Head of caudate nucleus (tissue), 42 donors: ENCODE measurements at places on chromosomes 12 and 14.

DNA sequence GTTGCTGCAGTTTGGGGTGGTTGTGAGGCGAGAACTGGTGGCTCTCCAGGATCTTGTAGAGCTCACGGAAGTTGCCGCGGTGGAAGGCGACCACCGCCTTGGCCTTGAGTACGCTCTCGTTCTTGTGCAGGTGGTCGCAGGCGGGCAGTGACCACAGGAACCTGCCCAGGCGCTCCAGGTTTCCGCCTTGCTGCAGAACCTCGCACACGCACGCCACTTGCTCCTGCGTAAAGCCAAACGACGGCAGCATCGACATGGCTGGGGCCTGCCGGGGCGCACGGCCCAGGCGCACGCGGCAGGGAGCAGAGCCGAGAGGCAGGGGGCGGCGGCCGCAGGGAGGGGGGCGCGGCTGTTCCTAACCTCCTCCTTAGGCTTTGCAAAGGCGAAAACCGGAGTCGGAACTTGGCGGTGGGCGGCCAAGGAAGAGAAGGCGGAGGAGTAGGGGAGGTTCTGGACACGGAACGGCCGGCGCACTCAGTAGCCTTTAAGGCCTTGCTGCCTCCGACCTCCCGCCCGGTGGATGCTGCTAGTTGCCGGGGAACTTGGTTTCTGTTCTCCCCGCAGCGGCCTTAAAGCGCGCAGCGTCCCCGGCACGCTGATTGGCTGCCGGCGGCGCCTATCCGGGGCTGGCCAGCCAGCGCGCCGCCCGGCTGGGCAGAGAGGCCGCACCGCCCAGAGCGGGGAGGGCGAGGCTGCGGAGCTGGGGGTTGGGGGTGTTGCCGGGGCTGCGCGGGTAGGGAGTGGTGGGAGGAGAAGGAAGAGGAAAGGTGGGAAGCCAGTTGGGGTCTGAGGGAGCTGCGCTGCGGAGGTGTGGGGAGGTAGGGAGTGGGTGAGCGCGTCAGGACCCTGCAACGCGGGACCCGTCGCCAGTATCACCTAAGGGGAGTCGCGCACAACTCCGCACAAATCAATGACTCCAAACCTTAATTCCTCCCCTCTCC is at the start of gene SIX1:
Gene SIX1, minus strand, starts transcription at position 544 of the 941 bp plus-strand sequence. Its CDS starts 288 bp downstream, at position 256.
- DNase-seq: peak; percentile 33

DNA sequence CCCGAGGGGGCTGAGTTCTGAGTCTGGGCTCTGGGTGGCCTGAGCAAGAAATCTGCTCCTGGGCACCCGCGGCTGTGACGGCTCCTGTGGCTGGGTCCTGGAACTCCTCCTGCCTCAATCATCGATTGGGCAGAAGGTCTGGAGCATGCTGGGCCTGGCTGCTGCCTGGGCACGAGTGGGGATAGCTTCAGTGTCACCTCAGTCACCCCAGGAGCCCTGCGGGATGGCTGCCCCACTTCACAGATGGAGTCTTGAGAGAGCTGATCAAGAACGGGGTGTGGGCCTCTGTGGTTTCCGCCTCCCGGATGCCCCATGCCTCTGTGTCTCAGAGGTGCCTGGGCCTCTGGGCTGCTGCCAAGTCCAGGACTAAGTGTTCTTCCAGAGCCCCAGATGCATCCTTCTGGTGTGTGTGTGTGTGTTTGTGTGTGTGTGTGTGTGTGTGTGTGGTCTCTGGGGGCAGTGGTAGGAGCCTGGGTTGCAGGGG is 185.6 kb upstream of the C14orf180 start:
- DNase-seq: no peak

- DNase-seq: no peak
Observed at GRCh38 chr12:68479896-68480291, 130.8 kb upstream of the RAP1B start.

DNA sequence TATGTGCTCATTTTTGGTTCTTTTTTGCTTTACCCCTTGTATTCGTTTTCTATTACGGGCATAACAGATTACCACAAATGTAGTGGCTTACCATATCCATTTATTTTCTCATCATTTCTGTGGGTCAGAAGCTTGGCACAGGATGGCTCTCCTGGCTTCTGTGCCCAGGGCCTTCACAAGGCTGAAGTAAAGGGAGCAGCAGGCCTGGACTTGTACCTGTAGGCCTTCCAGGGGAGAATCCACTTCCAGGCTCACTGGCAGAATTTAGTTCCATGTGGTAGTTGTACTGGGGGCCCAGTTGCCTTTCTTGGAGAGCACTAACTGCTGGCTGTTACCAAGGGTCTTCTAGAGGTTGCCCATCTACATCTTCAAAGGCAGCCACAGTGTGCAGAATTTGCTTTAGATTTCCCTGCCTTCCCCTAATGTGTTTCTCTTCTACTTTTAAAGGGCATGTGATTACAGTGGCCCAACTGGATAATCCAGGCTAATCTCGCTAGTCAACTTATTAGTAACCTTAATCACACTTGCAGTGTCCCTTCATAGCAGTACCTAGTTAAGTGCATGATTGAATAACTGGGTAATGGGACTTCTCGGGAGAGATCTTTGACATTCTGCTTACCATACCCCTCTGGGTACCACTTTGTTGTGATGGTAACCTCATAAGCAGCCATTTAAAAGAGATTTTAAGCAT is 67.0 kb downstream of the CRADD start:
- no peak for DNase-seq

- peak; percentile 36 for DNase-seq
Observed at GRCh38 chr14:79332504-79333197, 878.7 kb downstream of the DIO2 start.

DNA sequence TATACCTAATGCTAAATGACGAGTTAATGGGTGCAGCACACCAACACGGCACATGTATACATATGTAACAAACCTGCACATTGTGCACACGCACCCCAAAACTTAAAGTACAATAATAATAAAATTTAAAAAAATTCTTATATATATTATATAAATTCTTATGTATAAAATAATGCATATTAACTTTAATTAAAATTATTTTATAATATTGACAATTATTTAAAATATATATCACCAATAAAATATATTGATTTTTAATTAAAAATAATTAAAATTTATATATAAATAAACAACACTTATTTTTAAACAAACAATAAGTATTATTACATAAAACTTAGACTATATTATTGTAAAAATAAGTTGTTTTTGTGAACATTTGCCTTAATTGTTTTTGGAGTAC is 188.8 kb downstream of the SYT1 start:
- no peak for DNase-seq

DNA sequence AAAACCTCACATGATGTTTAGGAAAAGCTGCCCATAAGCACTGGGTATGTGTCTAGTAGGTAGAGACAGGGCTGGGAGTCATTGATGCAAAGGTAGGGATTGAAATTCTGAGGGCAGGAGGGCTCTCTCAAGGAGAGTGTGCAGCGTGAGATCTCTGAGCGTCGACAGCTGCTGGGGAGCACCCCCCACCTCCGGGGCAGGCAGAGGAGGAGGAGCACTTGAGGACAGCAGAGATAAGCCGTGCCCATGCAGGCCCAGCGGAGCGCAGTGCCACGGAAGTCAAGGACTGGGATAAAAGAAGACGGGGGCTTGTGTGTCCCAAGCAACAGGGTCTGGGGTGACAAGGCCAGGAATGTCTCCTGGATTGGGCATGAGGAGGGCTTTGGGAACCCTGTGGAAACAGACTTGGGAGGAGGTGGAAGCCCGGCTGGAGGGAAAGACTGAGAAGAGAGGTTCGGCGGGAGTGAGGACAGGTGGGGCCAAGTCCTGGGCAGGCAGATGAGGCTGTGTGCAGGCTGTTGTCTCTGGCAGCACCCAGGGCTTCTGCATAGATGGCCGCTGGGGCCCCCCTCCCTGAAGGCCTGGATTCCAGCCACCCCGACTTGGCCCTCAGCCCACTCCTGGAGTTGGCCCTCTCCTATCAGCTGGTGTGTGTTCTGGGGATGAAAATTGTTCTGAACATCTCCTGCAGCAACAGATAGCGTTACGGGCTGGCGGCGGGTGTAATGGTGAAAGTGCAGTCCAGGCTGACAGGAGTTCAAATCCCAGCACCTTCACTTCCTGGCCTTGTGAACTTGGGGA is 1.9 kb downstream of the CACNA2D4 start:
- peak; percentile 67 for DNase-seq

DNA sequence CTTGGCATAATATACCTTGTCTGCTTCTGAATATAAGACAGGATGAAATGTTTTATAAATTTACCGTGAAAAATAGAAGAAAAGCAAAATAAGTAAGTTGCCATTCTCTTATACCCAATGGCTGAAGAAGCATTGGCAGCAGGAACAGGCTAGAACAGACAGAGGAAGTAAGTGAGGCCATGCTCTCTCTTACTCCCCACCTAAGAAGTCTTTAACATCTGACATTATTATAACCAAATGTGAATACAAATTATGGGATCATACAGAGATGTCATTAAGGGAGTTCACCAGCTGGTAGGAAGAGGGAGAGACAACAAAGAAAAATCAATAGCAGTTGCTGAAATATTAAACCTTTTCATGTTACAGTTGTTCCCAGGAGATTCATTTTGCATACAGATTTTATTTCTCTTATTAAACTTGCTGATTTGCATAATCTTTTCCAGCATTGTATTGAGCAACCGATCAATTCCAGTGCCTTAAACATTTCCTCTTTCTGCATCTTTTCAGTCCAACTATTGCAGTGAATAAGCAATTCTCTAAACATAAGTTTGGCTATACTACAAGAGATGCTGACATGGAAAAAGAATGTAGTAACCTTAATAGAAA is 270.6 kb downstream of the SLC6A15 start:
- DNase-seq: no peak

DNA sequence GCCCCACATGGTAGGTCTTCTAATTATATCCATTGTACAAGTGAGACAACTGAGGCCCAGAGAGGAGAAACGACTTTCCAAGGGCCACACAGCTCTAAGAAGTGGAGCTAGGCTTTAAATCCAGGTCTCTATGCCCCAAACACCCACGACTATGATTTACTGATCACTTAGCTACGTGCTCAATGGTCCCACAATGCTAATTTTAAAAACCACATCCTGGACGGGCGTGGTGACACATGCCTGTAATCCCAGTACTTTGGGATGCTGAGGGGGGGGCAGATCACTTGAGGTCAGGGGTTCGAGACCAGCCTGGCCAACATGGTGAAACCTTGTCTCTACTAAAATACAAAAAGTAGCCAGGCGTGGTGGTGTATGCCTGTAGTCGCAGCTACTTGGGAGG is 8.4 kb upstream of the MLEC start:
- no peak for DNase-seq

DNA sequence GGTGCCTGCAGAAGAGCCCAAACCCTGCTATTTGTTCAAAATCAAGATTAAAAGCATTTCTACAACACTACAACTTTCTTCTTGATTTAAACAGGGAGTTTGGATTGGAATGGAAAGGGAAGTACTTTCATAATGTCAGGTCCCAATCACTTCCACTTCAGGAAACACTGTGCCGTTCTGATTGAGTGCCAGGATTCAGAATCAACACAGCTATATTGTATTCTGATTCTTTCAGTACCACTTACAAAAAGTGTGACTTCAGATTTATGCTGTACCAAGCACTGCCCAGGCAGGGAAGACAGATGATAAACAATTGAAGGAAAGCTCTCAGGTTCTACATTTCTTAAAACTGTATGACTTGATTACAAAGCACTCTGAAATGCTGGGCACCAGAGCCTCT is 3.2 kb downstream of the TDP1 start:
- DNase-seq: no peak

GRCh38 chr12:9115731-9116559 is at the start of gene A2M:
Gene A2M (minus strand): TSS chr12:9115919. CDS start chr12:9115849, 70 bp downstream.
- no peak for DNase-seq

GRCh38 chr12:117272690-117273089 is 82.4 kb upstream of the FBXO21 start:
- no peak for DNase-seq

DNA sequence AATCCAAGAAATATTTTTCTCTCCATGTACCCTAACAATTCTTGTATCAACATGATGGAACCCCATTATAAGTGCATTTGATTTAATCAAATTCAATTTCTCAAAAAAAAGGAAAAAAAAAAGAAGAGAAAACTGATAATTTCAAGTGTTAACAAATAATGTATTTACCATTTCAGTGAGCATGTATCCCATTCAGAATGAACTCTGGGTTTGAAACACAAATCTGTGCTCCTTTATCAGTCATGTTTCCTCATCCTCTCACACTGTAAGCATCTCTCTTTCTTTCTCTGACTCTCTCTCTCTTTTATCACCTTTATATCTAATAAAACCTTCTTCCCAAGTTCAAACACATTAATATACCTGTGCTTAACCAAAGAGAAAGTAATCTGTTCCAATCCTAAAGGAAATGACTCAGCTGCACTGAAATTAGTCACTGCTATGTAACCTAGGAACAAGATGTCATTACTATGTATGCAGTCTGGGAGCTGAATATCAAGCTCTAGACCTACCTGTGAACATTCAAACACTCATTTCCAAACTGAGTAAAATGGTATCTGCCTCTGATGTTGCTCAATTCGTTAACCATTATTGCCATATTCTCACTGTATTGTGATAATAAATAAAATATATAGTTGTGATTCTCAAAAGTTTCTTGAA is 135.0 kb upstream of the LRIG3 start:
- DNase-seq: no peak

- DNase-seq: no peak
Observed at GRCh38 chr12:115013236-115013981, 329.4 kb upstream of the TBX3 start.
